ENCODE measurements at places on chromosomes 2 and 18.

DNA sequence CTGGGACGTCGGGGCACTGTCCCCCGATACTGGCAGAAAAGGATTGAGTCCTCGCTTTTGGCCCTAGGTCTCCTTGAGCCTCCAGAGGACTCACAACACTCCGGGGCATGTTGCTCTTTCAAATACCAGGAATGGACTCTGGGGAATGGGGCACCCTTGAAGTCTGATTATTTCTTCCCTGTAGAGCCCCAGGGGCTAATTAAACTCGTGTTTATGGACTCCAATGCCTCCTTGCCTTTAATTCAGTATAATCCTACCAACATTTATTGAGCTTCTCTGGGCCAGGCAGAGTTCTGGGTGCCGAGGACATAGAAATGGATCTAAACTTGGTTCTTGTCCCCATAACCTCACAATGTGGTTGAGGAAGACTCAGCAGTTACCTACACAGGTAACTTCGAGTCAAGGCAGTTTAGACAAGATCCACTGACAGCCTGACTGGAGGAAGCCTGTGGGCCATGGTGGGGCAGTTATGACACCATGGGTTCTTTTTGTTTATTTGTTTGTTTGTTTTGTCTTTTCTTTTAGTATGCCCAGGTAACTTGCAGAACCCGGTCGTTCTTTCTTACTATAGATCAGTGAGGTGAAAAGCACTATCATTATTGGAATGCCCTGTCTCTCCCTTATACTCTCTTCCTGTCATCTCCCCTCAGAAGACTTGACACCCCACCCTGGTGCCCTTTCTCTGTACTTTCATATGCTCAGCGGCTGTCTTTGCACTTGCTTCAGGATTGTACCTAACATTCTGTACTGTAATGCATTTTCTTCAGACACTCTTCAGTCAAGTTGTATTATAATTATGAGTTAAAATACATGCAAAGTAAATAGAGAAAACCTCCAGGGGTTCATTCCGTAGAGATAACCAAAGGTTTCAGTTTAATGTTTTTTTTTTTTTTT is 3.2 kb downstream of the CFLAR start:
- DNase-seq, result peak; percentile 53

DNA sequence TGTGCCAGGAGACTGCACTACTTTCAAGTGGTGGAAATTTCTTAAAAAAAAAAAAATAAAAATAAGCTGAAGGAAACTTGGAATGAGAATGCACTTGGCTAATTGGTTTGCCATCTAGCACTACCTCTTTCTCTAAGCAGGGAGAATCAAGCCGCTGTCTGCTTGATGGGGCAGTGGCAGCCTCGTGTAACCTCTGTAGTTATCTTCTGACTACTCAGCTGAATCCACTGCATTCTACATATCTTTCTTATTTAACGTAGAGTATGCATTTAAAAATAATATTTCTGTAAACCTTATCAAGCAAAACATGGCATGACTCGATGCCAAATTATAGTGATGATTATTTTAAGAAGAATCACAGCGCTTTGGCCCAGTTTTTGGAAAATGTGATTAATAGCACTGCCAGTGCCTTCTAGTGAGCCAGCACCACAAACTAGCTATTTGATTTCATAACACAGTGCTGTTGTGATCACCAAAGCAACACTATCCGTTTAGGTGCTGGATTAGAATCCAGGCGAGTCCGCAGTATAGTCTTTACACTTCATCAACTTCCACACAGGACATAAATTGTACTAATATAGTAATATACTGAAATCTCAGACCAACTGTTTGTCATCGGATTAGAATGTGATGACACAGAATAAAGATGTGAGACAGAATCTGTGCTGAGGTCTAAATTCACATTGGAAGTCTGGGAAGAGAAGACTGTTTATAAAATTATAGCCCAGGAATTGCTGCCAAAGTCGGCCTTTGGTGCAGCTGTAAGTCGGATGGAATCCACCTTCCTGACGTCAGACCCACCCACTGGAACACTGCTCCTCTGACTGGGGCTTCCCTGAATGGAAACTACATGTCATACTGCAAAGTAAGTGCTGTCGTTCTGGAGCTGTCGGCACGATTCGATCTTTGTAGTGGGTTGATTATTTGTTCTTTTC is 136.5 kb upstream of the ETAA1 start:
- DNase-seq, result no peak

- no peak for DNase-seq
Measured at GRCh38 chr2:105800036-105800713, 55.5 kb downstream of the NCK2 start.

DNA sequence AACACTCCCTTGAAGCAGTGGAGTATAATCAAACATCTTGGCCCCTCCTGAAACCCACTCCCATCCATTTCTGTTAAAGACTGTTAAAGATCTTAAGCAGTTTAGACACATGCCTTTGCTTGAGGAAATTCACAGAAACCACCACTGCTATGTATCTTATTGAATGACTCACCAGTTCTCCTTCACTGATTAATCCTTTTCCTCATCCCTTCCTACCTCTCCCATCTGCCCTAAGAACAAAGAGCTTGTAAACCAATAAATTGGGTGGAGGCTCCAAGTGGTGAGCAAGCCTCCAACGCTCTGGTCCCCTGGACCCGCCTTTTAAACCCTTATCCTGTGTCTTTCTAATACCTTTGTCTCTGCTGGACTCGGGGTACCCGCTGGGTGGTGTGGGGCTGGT is 746.1 kb downstream of the LRP1B start:
- no peak for DNase-seq

DNA sequence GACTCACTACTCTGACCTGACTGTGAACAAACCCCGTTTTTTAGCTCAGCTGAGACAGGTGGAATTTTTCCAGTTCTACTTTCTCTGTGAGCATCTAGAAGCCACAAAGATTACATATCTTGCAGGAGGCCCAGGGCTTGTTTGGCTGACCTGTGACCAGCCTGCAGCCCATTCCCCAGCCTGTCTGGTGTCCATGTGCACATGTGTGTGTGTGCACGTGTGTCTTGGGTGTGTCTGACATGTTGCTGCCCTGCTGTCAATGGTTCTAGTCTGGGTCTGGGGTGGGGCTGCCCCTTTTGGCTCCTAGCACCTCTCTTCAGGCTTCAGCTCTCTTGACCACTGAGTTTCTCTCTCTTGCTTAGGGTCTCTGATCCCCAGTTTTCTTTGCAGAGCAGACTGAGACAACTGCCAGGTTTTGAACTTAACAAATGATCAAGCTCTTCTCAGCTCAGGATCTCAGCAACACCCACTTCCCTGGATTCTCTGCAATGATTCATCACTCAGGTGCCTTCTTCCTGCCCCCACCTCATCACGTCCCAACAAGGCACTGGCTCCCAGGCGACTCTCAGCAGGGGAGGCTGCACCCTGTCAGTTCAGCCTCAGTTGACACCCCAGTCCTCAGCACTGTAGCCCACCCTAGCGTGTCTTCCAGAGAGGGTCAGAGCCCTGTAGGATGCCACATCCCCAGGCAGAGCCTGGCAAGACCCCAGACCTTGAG is 130.3 kb downstream of the CELF4 start:
- DNase-seq, result no peak

DNA sequence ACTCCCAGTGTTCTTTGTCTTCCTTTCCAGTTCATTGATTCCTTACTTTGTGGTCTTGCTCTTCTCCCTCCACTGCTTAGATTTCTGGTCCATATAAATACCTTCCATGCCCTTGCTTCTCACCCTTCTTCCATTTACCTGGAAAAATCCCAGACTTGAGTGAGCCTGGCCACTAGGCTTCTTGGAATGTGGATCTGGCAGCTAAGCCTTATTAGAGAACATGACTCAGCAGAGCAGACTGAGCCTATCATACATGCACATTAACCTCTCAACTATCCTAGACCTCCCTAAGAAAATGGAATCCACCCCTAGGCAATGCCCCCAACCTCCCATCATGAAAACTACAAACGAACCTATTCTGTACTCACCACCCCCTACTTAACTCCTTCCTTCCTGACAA is 127.7 kb downstream of the RHBDD1 start:
- no peak for DNase-seq

DNA sequence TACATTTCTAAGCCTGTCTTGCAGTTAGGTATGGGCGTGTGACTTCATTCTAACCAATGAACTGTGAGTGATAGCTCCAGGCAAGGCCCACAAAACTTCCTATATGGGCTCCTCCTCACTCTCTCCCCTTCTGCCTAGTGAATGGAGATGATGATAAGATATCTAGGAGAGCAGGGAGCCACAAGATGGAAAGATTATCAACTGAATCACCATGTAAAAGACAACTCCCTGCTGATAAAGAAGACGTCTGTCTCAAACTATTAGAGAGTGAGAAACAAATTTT is 237.1 kb downstream of the GPD2 start:
- no peak for DNase-seq

- DNase-seq, result no peak
Measured at GRCh38 chr2:152587187-152587947, 129.9 kb downstream of the PRPF40A start.

DNA sequence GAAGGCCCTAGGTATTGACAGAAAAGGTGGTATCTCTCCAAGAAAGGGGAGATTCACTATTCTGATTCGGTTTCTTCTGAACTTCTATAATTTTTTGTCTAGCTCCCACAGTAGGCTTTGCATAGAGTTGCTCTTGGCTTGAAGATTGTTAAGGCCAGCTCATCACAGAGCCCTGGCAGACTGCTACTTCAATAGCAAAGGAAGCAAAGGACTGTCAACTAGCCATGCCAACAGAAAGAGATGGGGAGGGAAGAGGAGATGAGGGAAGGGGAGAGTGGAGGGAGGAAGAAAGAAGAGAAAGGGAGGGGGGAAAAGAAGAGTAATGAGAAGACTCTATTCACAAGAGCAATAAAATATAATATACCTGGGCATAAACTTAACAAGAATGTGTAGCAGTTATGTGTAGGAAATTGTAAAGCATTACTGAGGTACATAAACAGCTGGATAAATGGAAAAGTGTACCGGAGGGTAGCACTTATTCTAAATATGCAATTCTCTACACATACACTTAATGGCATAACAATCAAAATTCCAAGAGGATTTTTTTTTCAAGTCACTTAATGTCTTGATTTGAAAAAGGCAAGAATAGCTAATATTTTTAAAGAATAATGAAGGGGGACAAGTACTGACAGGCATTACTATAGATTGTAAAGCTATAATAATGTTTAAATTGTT is 102.5 kb downstream of the LOXHD1 start:
- no peak for DNase-seq

DNA sequence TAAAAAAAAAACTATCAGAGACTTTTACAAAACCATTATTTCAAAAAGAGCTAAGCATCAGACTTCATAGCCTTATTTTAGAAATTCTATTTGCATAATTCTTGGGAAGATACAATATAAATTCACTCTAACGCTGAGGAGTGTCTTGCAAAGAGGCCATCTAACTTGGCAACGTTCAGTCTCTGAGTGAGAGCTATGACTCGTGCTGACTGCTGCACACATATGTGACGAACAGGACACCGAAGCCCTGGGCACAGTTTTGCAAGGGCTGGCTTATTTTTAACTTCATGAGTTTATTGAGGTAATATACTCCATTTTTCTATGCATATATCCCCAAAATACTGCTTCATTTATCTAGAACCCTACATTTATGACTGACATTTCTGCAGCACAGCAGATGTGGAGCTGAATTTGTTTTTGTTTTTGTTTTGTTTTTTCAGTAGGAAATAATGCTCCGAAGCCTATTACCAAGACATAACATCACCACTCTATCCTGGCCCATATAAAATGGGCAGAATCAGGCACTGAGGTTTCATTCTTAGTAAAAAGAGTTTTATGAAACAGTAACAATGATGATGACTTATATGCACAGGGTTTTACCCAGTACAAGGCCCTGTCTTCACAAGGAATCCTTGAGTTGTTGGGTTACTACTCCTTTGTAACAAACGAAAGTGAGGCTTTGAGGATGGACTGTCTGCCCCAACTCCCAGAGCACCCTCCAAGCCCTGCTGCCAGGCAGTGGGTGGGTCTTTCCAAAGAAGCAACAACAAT is 68.3 kb downstream of the CRACDL start:
- no peak for DNase-seq

DNA sequence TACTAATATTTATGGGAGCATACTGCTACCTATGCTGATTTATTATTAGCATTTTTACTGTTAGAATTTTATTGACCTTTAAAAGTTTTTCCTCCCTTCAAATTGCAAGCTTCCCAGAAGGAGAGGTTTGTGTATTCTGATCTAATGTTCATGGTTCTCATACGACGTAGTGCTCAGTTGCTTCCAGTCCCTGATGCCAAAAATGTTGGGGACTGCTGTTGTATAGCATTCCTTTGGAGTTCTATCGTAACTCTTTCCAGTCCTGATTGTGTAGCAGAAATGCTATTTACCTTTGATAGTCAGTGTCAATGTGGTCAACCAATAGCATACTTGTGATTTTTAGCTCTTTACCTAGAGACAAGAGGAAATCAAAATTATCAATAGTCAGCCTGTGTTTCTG is 69.5 kb upstream of the ZSWIM2 start:
- no peak for DNase-seq

GRCh38 chr2:11123856-11124759 is 31.2 kb upstream of the SLC66A3 start:
- DNase-seq, result peak; percentile 47

DNA sequence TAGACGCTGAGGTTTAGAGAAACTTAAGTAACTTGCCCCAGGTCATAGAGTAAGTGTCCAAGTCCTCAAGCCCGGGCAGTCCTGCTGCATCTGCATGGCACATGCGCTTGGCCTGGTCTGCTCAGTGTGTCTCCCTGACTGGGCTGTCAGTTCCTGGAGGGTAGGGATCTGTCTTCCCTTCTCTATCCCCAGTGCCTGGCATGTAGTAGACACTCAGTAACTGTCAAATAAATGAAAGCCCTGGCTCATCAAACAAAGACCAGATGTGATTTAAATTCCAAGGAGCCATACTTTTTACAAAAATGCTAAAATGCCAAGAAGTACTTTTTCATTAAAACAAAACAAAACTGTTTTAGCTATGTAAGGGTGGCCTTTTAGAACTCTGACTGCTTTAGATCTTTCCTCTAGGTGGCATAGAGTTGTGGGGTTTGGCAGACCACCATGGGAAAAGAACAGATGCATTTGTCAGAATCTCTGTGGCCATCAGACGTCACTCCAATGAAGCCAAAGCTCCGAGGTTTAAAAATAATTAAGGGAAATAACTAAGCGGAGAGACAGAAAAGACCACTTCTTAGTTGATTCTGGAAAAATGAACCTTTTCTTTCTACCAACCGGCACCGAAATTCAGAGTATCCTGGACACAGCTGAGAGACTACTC is 34.0 kb downstream of the EPAS1 start:
- no peak for DNase-seq

- no peak for DNase-seq
Measured at GRCh38 chr2:164823126-164823525, 18.5 kb downstream of the COBLL1 start.

DNA sequence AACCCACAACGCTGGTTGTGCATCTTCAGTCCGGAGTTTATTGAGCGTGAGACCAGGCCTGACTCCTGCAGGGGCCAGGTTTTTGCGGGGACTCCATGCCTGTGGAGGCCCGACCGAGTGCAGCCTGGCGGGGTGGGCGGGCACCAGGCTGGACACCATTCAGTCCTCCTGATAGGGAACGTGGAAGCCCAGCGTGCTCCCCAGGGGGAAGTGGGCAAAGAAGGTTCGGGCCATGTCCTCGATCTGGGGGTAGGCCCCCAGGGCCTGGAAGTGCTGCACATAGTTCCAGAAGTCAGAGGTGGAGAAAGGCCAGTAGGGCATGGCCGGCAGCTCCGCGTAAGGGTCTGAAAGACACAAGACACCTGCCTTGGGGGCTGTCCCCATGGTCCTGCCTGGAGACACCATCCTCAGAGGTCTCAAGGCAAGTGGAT is 1.4 kb downstream of the OTOS start:
- no peak for DNase-seq
